Tibial artery (tissue), 4 donors: ENCODE measurements at places on chromosomes 11 and 22.

GRCh38 chr11:68077617-68078582 lies 39.1 kb downstream of the TCIRG1 start:
- no peak for DNase-seq

- DNase-seq, result no peak
These were observed 35.8 kb downstream of the TNRC6B start for GRCh38 chr22:40213478-40213877.

- no peak for DNase-seq
These were observed 8.7 kb downstream of the CCDC83 start for GRCh38 chr11:85863855-85864254.

- DNase-seq, result no peak
These were observed 673.1 kb downstream of the KCNA4 start for GRCh38 chr11:29343465-29344333.

GRCh38 chr22:26271427-26271826 lies 102.2 kb downstream of the SEZ6L start:
- no peak for DNase-seq

DNA sequence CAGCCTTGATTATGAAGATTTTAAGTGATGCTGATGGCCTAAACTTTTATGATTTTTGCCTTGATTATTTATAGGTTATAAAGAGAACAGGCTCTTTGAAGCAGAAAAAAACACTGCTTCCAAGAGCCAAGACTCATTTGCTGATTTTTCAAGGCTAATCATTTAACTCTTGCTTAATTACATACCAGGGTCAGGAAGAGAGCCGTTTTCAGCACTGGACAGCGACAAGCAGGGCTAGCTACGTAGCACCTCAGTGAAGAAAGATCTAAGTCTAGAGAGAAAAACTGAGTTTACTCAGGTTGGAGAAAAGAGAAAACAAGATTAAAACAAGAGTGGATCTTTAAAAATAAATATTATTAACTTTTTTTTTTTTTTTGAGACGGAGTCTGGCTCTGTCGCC lies 615.4 kb upstream of the B3GAT1 start:
- DNase-seq, result no peak

GRCh38 chr22:45526281-45526680 lies 23.6 kb downstream of the FBLN1 start:
- DNase-seq, result no peak

DNA sequence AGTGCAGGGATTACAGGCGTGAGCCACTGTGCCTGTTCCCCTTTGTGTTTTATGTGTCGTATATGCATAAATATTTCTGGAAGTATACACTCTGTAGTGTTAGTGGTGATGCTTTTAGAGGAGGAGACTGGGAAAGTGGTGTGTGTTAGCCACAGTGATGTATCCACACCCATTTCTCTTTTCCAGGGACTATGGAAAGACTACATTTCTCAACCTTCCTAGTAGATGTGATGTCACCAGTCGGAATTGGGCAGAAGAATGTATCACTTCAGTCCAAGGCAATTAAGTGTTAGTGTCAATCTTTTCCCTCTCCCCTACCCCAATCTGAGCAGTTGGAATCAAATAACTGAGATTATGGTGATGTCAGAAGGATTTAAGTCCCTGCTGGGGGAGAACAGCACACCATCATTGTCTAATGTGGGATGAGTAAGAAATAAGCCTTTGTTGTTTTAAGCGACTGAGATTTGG lies 5.8 kb upstream of the ATG16L2 start:
- DNase-seq, result no peak

DNA sequence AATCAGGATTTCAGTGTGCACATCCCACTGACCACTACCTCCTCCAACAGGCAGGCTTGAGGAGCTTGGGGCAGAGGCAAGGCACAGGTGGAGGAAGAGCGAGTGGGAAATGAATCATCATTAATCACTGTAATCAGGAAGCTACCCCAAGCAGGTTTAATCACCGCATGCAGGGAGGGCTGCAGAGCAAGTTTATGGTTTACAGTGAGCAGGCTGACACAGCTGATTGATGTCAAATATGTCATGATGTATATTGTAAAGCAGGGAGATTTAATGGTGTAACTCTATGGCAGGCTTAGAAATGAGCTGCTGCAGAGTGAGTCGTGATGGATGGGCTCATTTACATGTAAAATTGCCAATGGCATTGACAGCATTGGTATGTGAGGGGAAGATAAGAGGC lies 441.0 kb downstream of the NTM start:
- no peak for DNase-seq

DNA sequence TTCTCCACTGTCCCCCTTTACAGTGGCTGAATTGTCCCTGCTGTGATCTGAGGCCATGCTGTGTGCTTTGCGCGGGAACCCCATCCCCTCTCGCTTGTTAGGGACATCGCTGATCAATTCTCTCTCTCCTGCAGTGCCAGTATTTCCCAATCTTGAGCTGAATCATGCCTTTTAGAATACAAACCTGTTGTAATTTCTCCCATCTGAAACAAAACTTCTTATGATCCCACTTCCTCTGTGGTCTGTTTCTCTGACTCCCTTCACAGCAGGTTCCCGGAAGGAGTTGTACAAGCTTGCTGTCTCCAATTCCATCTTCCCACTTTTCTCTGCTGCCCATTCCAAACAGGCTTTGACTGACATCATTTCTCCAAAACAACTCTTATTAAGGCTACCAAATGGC lies 16.8 kb downstream of the ADAMTS15 start:
- DNase-seq, result no peak

DNA sequence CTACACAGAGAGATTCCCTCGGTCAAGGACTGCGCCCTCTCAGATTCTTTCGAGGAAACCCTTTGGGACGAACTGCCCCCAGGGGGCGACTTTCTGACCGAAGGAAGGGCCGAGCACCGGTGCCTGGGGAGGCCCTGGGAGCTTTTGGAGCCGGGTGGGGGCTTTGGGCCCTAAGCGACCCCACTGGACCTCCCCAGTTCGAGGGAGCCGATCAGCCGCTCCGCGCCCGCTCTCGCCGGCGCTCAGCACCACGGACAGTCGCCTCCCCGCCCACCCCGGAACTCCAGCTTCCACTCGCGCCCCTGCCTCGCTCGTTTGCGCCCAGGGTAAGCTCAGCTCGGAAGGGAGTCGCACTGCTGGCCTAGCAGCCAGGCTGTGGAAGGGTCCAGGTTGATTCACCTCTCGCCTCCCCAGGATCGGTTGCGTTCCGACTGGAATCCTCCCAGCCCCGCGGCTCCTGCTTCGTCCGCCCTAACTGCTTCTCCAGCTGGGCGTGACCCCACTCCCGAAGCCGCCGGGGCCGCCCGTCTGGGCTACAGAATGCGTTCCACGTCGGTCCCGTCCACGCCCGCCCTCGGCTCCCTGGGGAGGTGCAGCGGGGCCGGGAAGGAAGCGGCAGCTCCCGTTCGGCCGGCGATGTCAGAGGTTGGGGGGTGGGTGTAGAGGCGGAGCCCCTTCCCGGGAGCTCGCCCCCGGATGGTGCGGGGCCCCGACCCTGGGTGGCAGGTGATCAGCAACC lies 428 bp downstream of the SCN3B start:
- no peak for DNase-seq

DNA sequence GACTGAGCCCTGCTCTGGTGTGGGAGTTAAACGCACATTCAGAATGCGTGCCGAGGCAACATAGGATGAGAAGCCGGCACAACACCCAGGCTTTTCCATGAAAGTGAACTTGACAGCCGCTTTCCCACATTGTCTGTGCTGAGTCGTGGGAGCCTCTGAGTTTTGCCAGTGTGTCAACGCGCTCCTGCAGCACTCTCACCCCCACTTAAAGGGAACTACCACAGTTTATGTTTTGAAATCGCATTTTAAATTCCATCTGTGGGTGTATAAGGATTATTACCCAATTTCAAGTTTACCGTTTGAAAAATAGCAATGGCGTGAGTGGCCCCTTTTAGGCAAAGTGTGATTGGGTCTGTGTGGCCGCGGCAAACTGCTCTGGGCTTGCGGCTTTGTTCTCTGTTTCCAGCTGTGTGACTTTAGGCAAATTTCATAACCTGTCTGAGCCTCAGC lies 81.5 kb downstream of the FBLN1 start:
- DNase-seq, result no peak

DNA sequence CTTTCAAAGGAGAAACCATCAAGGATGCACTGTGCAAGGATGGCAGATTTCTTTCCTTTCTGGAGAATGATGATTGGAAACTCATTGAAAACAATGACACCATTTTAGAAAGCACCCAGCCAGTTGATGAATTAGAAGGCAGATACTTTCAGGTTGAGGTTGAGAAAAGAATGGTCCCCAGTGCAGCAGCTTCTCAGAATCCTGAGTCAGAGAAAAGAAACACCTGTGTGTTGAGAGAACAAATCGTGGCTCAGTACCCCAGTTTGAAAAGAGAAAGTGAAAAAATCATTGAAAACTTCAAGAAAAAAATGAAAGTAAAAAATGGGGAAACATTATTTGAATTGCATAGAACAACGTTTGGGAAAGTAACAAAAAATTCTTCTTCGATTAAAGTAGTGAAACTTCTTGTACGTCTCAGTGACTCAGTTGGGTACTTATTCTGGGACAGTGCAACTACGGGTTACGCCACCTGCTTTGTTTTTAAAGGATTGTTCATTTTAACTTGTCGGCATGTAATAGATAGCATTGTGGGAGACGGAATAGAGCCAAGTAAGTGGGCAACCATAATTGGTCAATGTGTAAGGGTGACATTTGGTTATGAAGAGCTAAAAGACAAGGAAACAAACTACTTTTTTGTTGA lies 9.8 kb downstream of the FAM111A start:
- no peak for DNase-seq

DNA sequence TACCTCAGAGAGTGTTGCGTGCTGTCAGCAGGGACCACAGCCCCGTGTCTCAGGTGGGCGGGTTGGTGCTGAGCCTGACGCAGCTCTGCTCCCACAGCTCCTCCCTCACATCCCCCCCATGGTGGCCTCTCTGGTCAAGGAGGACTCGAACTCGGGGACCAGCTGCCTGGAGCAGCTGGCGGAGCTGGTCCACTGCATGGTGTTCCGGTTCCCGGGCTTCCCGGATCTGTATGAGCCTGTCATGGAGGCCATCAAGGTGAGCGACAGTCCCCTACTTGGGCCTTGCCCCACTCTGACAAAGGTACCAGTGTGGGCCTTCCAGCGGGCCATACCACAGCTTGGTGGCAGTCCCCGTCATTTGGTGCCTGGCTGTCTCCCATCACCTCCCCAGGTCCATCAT lies 11.8 kb downstream of the USP35 start:
- DNase-seq, result no peak

- no peak for DNase-seq
These were observed 15.6 kb upstream of the SHISAL1 start for GRCh38 chr22:44328326-44328725.

GRCh38 chr11:118948000-118948399 lies 8.1 kb upstream of the UPK2 start:
- DNase-seq, result no peak

DNA sequence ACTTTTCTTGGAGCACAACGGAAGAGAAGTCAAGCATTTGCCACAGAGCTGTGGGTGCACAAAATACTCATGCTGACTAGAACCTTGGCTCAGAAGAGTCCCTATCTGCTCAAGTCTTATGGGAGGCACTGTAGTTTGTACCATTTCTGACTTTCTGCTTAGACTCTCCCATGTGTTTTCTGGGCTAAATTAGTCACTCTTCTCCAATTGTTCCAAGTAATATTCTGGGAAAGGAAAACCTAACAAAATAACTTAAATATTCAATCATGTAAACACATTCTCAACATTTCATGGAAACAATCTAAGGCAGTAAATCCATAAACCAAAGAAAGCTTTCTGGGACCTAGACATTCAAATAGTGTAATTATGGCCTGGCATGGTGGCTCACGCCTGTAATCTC lies 220.7 kb downstream of the SWAP70 start:
- no peak for DNase-seq

DNA sequence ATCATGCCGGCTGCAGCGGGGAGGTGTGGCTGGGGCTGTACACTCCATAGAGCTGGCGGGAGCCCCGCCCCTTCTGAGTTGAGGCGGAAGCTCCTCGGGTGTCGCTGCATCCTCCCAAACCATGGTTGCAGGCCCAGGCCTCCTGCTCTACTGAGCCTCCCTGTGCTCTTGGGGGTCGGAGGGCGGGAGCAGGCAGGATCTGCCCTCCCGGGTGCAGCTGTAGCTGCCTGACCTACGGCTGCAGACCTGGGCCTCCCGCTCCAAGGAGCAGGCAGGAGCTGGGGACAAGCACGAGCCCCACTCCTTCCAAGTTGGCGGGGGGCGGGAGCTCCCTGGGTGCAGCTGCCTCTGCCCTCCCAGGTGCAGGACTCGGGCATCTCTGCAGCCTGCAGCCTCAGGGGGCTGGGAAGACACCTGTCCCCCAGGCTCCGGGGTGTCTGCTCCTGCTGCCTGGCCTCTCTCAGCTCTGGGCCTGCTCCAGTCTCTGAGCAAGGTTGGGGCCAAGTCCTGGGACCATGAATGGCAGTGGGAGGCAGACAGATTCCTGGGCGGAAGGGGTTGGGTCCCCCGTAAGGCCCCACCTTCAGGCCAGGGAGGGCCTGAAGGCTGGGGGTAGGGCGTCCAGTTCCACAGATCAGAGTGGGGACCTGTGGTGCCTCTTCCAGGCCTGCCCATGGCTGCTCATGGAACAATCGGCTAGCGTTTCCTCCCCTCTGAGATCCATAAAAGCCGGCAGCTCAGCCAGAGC lies 46.4 kb upstream of the SC5D start:
- DNase-seq, result no peak

- no peak for DNase-seq
These were observed 4.4 kb upstream of the CNTF start for GRCh38 chr11:58617976-58618557.

DNA sequence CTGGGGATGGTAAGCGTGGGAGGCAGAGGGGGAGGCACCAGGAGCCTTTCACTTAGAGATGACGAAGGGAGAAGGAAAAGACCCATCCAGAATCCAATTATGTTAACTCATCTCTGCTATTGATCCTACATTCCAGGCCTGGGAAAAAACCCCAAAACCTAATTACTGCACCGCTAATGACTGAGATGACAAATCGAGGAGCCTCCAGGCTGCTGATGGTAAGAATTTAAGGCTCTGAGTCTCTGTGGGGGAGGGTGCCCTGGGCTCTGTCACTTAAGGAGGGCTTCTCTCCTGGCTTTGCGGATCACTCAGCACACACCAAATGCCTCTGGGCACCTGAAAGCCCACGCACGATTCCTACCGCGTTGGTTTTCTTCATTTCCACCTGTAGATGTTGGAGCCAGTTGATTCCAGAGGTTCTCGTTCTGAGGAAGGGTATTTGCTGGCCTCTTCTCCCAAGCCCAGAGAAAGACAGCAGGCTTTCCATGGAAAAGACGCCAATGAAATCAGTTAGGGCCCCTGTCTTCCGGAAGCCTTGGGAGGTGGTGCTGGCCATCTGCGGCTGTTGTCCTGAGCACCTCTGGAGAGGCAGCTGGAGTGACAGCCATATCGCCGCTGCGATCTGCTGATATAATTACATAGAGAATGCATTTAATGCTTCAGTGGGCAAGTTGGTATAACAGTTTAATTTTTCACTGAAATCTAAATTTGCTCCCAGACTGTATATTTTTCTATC lies 751.2 kb downstream of the BRD1 start:
- DNase-seq, result no peak
